ENCODE measurements at places on chromosomes 7 and 10. TPM values are rescaled to one million over a fixed set of nuclear protein-coding genes. Genes with fewer than 3 reads are reported as not detected.

- peak; percentile 61 for DNase-seq
Measured at GRCh38 chr10:7417103-7417623, 6.3 kb upstream of the SFMBT2 start.

DNA sequence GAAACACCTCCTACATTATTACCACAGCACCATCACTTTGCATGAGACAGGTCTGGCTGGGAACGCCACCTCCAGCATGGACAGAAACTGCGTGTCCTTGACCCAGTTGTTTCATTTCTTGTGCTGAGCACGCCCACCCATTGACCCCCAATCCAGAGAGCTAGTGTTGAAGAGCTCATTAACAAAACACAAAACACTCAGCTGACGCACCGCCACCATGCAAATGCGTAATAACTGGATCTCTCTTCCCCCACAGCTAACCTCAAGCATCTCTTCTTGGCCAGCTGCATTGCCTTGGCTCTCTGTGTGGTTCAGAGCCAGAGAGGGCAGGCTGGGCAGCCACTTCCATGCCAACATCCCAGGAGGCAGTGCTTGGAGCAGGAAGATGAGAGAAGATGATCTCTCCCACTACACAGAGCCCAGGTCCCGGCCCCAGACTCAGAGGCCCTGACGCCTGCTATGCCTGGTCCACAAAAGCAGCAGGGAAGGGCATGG is 173.5 kb downstream of the PLXNA4 start:
- DNase-seq, result no peak

ATXN7L1 gene
- 0.68 TPM for total RNA-seq

DNA sequence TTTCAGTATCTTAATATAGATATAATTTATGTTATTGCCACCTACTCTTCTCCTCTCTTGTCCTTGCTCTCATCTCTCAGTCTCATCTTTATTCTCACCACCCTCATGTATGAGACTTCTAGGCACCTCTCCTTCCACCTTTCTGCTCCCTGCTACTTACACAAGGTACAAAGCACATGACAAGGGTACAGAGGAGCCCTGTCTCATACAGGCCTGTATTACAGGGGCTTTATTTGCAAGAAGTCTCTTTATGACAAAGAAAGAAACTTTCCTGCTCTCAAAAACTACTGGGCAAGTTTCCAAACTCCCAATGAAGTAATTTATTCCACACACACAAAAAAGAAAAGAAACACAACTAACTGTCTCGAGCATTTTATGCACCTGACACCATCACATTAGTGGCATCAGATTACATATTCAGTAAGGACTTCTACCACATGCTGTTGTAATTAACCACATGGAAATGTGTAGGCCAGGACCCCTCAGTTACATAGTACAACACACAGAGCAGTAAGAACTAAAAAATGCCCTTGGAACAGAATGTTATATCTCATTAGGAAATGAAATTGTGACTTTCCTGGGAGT is 253.1 kb downstream of the FZD1 start:
- DNase-seq, result no peak

PLCE1 gene
- total RNA-seq, result not detected

CTTNBP2 gene
- not detected for total RNA-seq

DNA sequence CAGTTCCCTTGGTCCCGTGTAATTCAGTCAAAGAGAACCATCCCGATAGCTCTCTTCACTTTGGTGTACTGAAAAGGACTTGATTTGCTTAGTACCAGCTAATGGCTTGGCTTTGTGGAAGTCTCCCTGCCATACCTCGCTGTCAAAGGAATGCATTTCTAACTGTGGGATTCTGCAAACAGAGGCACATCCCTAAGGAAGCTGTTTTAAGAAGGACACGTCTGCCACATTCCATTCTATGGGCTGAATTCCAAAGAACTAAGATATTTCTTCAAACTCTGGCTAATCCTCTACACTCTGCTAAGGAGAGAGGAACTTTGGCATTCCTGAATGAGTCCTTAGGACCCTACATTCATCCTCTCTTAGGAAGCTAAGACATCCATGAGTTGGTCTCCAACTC is 327.9 kb downstream of the SFMBT2 start:
- DNase-seq, result no peak

- DNase-seq, result no peak
Measured at GRCh38 chr10:12547301-12547771, 198.0 kb downstream of the CAMK1D start.

GRCh38 chr10:59240582-59241183 is 64.2 kb downstream of the PHYHIPL start:
- peak; percentile 16 for DNase-seq

DNA sequence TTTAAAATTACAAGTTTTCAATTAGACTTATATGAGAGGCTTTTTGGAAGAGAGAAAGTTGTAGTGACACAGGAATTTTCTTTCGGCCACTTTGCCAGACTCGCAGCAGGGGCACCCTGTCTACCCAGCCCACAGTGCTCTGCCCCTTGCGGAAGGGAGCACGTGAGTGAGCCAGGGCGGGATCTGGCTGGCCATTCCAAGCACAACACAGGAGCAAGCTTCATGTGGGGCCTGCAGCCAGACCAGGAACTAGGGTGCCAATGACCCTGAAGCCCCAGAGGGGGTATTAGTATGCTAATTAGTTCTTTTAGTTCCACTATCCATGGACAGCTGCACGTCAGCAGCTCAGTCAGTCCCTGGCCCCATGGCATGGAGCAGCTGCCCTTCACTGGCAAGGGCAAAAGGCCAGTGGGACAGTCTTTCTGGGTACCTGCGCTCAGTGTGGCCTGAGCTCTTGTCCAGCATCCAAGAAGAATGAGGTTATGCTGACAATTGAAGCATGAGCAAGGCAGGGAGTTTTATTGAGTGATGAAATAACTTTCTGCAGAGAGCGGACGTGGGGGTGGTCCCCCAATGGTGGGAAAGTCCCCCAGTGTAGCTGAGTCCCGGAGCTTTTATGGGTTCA is 251.1 kb upstream of the CSTF2T start:
- DNase-seq, result no peak

GRCh38 chr10:110876000-110876399 is 4.3 kb downstream of the PDCD4 start:
- DNase-seq, result no peak

PLAU gene
- 0.85 TPM for total RNA-seq

DNA sequence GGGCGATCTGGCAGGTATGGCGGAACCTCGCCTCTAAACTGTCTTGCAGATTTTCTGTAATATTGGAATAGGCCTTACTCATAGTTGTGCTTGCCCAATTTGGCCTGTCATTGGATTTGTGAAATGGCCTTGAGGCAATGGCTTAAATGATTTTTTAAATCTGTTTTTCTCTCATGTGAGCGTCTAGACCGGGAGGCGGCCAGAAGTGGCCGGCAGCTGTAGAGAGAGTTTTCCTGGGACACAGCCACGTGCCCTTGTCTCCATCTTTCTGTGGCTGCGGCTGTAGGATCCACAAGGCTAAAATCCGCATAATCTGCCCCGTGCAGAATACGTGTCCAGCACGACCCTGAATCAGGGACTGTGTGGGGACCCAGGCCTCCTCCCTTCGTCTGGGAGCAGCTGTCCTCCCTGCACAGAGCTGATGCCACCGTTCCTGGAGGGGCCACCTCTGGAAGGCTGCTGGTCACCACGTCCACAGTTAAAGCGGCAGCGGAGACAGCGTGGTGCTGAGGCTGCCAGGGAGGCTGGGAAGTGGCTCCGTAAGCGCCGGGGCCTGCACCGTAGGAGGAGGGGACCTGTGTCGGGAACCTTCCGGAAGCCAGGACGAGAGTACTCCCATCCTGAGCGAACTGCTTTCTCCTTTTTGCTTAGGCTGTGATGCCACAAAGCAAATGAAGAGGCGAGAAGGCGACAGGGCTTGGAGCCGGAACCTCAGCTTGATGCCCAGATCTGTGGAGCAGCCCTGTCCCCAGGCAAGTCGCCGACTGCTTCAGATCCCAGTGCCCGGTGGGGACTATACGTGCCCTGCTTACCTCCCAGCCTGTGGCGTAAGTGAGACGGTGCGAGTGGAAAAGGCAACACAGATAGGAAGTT is 99.8 kb downstream of the DYNC2I1 start:
- no peak for DNase-seq

C10orf62 gene
- total RNA-seq, result not detected

ABCB1 gene
- not detected for total RNA-seq

ENKUR gene
- total RNA-seq, result not detected

PRKAG2 gene
- 5.8 TPM for total RNA-seq

ZNF438 gene
- total RNA-seq, result 2.5 TPM

GRCh38 chr7:50953820-50954219 is 171.1 kb upstream of the GRB10 start:
- DNase-seq, result no peak

- no peak for DNase-seq
Measured at GRCh38 chr7:143393267-143394041, 12.3 kb downstream of the ZYX start.

MSS51 gene
- 4.2 TPM for total RNA-seq

EVX1 gene
- total RNA-seq, result not detected

DNA sequence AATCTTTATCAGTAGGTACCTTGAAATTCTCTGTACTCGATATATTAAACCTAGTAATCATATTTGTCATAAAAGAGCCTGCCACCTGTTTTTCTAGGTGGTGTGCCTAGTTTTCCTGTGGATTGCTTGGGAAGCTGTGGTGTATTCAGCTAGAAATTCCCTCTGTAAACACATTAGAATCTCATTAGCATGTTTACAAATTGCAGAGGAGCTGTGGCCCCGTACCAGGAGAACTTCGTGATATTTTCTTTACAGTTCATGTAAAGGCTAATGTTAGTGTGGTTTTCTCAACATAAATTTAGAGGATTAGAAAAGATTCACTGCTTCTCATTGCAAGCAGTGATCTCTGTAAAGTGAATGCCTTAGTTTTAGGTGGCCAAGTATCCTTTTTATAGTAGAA is 144.7 kb downstream of the CCSER2 start:
- no peak for DNase-seq

DNA sequence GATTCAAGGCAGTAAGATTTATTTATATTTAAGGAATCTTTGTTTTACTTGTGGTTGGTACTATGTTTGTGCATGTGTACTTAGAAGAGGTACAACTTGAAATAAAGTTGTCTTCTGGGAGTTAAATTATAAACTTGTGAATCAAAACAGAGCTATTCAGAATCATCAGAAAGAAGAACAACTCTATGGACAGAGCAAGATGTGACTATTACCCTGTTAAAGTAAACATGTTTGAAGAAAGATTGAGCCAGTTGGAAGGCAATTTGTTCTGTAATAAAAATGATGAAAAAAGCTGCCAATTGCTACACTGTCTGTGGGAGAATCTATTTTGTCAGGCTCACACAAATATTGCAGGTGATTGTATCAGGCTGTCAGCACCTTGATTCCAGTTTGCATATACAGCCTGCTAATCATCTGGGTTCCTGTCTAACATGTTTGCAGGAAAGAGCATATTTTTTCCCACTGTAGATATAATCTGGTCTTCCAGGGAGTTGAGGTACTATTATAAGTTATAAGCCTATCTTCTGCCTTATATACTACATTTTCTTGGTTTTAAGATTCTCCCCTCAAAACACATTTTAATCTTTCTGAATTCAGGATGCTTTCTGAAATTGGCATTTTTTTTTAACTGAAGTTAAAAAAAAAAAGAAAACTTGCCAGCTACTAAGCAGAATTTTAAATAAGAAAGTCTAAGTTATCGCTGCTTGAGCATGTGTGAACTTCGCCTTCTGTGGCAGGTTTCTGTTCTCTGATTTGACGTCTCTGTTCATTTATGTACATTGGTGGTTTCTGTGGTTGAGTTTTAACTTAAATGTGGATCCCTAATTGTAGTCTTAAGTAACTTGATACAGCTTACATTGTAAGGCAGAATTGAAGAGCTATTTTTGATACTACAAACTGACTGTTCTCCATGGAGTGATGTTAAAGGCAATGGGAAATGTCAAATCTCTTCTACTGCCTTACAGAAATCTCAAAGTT is 46.0 kb downstream of the ZNRF2 start:
- DNase-seq, result peak; percentile 71

DNA sequence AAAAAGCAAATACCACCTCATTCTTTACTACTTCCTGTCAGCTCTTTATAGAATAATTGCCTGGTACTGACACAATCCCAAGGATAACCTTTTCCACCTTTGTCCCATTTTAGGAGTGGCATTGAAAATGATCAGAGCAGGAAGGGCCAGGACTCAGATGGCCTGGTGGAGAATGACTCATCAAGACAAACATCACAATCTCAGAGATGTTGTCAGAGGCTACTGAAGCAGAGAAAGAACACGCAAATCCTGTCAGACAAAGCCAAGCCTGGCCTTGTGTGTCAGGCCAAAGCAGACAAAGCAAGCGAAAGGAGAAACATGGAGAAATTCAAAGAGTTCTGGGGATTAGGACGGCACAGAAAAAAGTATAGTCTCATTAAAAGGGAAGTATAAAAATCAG is 40.9 kb downstream of the NSUN6 start:
- no peak for DNase-seq

DNA sequence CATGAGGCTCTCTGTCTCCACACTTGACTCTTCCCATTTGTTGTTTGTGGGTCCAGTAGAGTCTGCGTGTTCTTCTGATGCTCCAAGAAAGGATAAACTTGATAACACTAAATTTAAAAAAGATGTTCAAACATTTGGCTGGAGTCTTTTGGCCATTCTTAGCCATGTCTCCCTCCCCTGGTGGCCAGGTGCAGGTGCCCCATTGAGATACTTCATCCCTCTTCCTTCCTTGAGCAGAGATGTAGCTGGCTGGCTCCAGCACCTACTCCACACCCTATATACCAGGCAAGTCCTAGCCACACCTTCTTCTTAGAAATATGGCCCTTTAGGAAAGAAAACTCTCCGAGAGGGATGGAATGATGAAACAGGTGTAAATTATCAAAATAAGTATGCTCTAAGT is 103.2 kb upstream of the GJD4 start:
- DNase-seq, result no peak

SPDYE2B gene
- total RNA-seq, result not detected

- peak; percentile 99 for DNase-seq
Measured at GRCh38 chr7:107168233-107169119, at the start of gene HBP1. Gene HBP1, plus strand, starts transcription at chr7:107169003. Its CDS starts 10,891 bp downstream, at chr7:107179894.

ABCA13 gene
- total RNA-seq, result not detected

DNA sequence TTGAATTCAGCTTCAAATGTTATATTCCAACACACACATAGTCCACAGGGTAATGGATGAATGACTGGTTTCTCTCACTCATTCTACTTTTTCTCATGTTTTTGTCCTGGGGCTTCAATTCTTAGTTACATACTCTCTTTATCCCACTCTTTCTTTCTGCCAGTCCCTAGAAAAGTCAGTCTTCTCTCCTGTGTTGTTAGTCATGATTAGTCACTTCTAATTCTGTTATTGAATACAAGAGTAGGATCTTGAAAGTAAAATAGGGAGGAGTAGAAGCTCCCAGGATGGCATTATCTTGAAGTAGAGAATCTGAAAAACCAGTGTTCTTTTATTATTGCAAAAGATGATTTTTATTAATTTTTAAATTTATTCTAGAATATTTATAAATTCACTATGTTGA is 45.5 kb upstream of the CALCR start:
- DNase-seq, result no peak

GBX1 gene
- total RNA-seq, result not detected

DPP6 gene
- total RNA-seq, result not detected

- peak; percentile 84 for DNase-seq
Measured at GRCh38 chr7:75762350-75762917, 9.6 kb downstream of the CCL26 start.

GPER1 gene
- total RNA-seq, result 75.9 TPM

DNA sequence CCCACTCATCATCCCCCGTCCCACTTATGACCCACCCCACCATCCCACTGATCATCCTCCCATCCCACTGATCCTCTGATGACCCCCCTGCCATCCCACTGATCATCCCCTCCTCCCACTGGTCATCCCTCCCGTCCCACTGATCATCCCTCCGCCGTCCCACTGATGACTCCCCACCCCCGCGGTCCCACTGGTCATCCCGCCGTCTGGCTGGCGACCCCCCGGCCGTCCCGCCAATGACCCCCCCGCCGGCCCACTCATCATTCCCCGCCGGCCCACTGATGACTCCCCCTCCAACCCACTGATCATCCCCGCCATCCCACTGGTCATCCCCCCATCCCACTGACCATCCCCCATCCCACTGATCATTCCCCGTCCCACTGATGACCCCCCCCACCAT is 161.1 kb downstream of the GRM8 start:
- no peak for DNase-seq

All from OCI-LY7 (cell line).